ENCODE measurements at places on chromosomes 5 and 9.

- no peak for DNase-seq
Measured at GRCh38 chr5:137737349-137738131, 1.7 kb upstream of the KLHL3 start.

- no peak for DNase-seq
Measured at GRCh38 chr5:120464627-120465435, 731 bp downstream of the PRR16 start.

DNA sequence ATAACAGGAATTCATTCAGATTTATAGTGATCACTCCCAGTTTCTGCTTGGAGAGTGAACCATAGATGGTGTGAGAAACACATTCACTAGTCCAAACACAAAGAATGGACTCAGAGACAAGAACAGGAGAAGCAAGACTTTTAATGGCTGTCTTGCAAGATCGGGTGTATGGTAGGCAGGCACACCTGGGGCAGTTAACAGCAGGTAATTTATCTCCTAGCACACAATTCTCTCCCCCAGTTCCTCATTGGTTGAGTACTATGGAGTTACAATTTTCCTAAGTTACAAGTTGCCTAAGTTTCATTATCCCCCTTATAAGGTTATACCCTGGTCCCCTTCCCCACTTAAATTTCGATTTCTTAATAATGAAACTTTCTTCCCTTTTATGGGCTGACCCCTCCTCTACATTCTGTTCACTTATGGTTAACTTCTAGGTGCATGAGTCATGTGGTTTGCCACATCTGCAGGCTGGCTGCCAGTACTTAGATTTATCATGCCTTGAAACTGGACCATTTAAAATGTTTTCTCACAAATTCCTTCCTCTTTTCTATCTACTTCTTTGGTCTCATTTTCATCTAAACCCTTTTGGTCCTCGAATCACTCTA, 623.3 kb downstream of the HINT1 start:
- DNase-seq = no peak

- DNase-seq = no peak
Measured at GRCh38 chr5:141777711-141778110, 95.7 kb upstream of the ARAP3 start.

GRCh38 chr5:36660397-36661049, 54.1 kb downstream of the SLC1A3 start:
- no peak for DNase-seq

DNA sequence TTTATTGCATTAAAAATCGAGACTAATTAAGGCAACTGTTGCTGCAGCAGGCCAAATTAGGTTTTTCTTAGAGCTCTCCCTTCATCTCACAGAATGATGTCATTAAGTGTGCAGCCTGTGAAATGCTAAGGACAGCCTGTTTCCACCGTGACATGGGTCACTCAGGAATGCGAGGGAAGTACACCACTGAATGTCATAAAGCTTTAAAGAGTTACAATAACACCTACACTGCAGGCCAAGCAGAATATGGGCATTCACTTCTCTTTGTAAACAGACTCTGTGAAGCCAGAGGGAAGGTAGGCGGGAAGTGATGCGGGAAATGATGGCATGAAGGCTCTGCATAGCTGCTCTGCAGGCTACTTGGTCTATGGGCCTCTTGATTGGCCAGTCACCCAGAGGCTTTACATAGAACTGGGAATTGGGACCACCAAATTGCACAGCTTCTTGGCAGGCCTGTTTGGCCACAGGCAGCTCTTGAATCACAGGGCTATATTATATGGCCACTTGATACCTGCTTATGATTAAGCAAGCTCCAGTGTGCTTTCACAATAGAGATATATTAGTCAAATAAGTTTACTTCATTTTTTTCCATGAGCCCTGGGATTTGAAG, 28.4 kb upstream of the AOPEP start:
- no peak for DNase-seq
